ENCODE measurements at places on chromosomes 13 and 19.

DNA sequence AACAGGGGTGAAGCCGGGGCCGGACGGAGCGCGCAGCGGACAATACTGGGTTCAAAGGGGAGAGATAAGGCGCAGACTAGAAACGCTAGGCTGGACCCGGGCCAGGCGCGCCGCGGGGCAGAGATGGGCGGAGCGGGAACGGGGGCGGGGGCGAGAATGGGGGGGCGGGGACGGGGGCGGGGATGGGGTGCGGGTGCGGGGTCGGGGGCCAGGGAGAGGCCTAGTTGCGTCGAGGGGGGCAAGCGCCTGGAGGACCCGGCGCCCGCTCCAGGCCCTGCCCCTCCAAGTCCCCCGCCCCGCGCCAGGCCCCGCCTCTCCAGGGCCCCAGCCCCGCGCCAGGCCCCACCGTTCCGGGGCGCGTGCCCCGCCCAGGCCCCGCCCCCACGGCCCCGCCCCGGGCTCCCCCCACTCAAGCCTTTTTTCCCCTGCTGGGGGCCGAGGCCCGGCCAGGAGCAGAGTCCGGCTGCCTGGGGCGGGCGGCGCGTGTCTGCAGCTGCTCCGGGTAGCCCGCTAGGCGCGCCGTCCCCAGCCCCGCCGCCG lies at the start of gene CERS4:
Gene CERS4, plus strand, starts transcription at position 449 of the 540 bp plus-strand sequence. CDS start 41,707 bp downstream, outside the sequence.
- no peak for DNase-seq

- no peak for DNase-seq
These were observed 72.4 kb upstream of the CLDN10 start for GRCh38 chr13:95480131-95480545.

DNA sequence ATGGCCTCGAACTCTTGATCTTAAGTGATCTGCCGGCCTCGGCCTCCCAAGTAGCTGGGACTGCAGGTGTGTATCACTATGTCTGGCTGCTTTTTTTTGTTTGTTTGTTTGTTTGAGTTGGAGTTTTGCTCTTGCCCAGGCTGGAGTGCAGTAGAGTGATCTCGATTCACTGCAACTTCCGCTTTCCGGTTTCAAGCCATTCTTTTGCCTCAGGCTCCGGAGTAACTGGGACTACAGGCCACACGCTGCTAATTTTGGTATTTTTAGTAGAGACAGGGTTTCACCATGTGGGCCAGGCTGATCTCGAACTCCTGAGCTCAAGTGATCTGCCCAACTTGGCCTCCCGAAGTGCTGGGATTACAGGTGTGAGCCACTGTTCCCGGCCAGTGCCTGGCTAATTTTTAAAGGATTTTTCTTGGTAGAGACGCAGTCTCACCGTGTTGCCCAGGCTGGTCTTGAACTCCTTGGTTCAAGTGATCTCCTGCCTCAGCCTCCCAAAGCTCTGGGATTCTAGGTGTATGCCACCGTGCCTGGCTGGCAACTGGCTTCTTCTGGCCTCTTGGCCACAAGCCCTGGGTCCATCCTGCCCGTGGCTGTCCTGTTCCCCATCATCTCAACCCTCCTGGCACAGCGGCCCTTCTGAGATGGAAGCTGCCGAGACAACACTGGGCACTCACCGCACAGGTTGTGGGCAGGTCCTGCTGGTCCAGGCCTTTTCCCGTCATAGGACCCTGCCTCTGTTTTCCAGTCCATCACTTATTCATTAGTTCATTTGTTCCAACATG lies 11.5 kb downstream of the TECR start:
- no peak for DNase-seq

GRCh38 chr13:41835871-41836270 lies 125.0 kb downstream of the VWA8 start:
- DNase-seq: no peak

DNA sequence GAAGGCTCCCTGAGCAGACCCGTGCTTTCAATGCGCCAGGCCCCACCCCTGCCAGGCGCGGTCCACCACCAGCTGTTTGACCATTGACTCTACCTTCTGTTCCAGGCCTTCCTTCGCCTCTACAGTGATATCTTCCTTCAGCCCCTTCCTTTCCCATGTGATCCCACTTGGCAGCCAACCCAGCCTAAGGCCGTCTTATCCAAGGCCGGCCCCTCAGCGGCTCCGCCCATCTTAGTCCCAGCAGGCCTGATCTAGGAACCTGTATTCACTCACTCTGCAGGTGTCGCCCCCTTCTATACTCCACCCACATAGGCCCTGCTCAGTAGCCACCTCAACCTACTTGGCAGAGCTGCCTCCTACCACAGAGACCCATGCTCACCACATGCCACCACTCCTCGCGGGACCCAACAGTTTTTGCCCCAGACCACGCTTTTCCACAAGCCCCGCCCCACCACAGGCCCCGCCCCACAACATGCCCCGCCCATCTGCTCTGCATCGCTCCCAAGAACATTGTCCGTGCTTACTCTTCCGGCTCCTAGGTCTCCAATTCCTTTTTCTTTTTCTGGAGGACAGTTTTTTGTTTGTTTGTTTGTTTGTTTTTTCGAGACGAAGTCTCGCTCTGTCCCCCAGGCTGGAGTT lies 2.9 kb downstream of the RASIP1 start:
- no peak for DNase-seq

DNA sequence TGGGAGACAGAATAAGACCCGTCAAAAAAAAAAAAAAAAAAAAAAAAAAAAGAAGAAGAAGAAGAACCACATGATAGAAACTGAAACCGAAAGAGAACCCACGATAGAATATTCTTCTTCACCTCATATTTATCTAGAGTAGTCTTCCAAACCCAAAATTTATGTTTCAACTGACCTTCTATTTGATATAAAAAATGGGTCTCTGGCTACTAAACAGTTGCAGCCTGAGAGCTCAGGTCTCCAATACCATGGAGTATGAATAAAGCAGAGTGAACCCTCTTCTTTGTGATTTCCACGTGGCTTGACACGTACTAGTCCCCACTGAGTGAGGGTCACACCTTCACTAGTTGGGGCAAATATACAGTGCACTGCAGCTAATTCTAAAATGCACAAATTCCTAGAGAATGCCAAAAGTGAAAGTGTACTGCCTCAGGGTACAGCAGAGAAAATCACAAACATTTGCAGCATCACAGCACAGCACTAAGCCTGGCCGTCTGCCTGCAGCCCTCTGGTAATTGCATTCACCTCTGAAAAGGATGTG lies 30.8 kb upstream of the RFC3 start:
- DNase-seq: no peak

GRCh38 chr13:29703421-29703820 lies 107.9 kb upstream of the SLC7A1 start:
- no peak for DNase-seq

- DNase-seq: no peak
These were observed 7.3 kb upstream of the SLC7A9 start for GRCh38 chr19:32876919-32877285.

- DNase-seq: no peak
These were observed 21.8 kb upstream of the PNMA8B start for GRCh38 chr19:46517471-46517870.

- DNase-seq: peak; percentile 51
These were observed 72.8 kb downstream of the COL4A2 start for GRCh38 chr13:110379905-110380341.

- DNase-seq: no peak
These were observed 38.4 kb downstream of the DACH1 start for GRCh38 chr13:71828564-71828963.

GRCh38 chr19:51771376-51772130 lies 10.6 kb downstream of the FPR2 start:
- no peak for DNase-seq

- no peak for DNase-seq
These were observed 5.9 kb downstream of the IL17D start for GRCh38 chr13:20709369-20709768.

GRCh38 chr13:43200736-43201135 lies 177.3 kb downstream of the DNAJC15 start:
- no peak for DNase-seq

GRCh38 chr19:5492635-5493409 lies 37.6 kb downstream of the ZNRF4 start:
- DNase-seq: no peak

GRCh38 chr13:98267080-98267912 lies 90.2 kb upstream of the RNF113B start:
- DNase-seq: no peak

DNA sequence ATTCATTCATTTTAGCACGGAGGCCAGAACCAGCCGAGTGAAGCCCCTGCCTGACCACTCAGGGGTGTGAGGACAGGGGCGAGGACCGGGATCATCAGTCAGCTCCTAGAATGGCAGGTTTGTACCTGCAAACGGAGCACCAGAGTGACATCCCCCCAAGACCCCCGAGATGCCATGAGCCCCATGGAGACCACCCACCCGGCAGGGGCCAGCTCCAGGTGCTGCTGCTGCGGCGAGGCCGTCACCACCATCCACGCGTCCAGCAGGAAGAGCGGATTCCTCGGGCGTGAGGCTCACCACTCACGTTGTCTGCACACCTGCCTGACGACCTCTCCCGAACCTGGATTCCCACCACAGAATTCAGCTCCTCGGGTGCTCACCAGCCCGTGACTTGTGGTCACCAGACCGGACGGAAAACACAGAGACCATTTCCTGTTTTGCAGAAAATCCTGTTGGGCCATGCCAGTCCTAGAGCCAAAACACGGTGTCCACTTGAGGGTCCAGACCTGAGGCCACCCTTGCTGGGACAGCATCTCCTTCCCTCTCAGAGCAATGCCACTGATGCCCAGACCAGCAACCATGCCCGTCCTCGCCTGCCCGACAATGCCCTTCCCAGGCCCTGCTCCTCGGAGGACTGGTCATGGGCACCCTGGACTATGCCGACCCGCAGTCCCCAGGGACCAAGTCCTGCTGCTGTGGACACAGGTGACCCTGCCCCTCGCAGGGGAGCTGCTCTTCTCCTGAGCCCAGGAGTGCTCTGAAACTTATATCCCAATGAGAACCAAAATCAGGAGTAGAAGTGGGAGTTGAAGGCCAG lies 74.2 kb downstream of the RASA3 start:
- DNase-seq: no peak

- peak; percentile 33 for DNase-seq
These were observed 11.8 kb upstream of the LRCH1 start for GRCh38 chr13:46541210-46541609.

GRCh38 chr19:35126624-35126959 lies 8.3 kb downstream of the LGI4 start:
- DNase-seq: no peak

- no peak for DNase-seq
These were observed 493 bp upstream of the PDE4A start for GRCh38 chr19:10419646-10420443.

DNA sequence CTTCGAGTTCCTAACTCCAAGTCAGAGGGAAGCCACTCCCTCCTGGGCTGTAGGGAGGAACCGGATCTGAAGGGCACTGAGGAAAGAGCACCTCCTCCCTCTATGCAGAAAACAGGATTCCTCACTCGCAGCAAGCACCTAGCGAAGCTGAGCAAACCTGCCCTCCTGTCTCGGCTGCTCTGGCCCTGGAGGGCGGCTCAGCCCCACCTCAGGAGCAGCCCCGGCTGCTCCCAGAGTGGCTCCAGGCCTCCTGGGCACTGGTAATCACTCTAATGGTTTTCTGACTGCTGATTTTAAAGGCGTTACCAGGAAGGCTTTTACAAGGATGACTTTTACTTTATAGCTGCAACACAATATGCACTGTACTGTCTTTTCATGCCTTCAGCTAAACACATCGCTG lies 312.5 kb downstream of the TEX29 start:
- DNase-seq: no peak

- DNase-seq: no peak
These were observed 7.6 kb upstream of the PEG3 start for GRCh38 chr19:56848166-56848565.

GRCh38 chr19:56681702-56682101 lies 10.1 kb upstream of the ZNF835 start:
- DNase-seq: no peak

DNA sequence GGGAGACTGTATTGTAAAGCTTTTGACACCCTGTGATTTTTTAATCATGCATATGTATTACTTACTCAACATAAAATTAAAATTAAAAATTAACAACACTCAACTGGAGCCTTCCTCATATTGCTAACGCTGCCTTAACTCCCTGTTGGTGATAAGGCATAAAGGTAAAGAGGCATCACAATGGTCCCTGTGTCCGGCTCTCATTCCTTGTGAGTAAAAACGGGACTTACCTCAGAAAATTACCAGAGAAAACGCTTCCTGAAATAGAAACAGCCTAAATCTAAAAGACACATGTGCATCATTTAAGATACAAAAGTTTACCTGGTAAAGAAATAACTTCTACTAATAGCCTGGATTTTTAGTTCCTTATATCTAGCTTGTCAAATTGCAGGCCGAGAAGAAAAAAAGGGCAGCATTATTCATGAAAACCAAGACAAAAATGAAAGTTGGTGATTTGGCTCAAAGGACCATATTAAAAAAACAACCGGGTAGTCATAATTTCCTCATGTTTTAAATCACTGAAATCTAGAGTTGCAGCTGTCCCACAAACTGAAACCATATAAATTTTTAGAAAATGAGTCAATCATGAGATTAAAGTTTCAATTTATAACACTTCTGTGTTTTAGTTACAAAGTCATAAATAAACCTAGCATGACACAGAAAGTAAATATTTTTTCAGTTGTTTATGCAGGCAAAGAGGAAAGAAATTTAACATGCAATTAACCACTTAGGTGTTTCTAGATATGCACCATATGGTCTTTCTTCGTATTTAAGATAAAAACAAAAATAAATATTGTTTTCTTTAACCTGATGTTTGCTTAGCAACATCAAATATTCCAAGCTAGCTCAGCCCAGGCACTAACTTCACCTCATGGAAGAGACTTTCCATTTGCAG lies 94.7 kb downstream of the MIPEP start:
- peak; percentile 64 for DNase-seq

DNA sequence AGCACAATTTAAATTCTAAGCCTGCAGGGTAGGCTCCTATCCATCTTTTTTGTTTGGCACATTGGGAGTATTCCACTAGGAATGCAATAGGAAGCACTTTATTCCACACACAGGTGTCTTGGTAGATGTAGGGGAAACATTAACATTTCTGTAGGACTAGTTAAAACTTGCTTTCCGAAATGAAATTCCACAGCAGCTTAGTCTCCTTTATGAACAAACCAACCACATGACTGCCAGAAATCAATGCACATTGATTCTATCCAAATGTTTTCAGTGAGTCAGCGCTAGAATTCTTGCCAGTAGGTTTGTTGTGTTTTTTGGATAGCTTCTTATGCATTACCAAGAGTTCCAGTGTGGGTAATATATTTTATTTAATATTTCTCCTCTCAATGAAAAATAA lies 207.9 kb upstream of the CSNK1A1L start:
- DNase-seq: peak; percentile 98

DNA sequence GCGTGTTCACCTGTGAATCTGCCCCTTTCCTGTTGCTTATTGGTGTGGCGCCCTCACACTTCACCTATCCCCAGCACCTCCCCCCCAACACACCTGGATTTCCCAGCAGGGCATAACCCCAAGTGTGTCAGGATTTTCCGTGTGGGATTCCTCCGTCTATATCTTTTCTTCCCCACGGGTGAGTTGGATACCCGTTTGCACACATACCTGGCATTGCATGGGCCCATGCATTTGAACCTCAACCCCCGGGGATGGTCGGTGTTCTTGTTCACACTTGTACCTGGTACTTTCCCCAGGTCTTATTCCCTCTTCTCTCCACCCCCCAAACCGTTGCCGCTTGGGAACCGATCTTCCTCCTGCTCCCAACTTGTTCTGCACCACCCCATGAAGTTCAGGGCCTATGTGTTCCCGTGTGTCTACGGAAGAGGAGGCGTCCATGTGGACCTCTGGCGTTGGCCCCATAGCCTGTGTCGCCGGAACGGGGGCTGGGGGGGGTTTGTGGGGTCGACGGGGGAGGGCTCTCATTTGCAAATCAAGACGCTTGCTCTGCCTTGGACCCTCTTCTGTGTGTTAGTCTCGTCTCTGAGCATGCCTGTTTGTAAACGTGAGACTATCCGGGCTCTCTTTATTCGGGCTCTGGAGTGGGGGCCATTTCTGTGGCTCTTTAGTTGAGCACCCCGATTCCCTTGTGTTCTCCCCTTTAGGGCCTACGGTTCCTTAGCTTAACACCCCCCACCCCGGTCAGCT lies 1.7 kb downstream of the PRR12 start:
- DNase-seq: peak; percentile 71
